Fibroblast of skin of left biceps (primary cell): ENCODE measurements at places on chromosomes 11 and 22.

- DNase-seq, result no peak
These were observed 62.9 kb downstream of the SMCO4 start for GRCh38 chr11:93480256-93480655.

DNA sequence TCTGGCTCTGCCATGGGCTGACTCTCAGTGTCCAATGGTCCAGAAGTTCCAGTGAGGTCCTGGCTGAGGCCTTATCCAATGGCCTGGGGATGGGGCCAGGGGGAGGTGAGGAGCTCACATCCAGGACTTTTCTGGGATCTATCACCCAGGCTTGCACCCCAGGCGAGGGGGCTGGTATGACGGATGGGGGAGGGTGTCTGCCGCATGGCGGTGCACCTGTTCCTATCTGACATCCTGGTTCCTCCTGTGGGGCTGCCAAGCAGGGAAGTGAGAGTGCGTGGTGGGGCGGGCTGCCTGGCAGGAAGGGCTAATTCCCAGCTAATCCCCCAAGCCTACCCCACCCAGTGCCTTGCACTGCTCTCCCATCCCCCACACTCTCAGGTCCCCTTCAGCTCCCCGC, 102.1 kb downstream of the NECTIN1 start:
- no peak for DNase-seq

- DNase-seq, result no peak
These were observed 57.3 kb downstream of the CD82 start for GRCh38 chr11:44622721-44623258.

GRCh38 chr11:102220728-102221467, 96.4 kb upstream of the BIRC3 start:
- DNase-seq, result no peak

DNA sequence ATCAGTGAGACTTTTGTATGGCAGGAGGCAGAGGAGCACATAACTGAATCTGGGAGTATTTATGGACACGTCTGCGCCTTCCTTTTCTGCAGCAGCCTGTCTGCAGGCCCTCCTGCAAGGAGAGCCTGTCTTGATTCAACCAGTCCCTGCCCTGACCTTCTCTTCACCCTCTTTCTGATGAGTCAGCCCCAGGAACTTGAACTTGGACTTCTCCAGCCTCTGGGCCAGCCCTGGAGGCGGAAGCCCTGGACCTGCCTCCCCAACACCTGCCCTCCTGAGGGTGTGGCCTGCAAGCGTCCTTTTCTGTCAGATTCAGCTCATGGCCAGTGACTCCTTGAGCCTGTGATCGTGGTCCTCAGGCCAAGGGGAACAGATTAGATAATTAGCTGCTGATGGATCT, 20.0 kb downstream of the DAGLA start:
- no peak for DNase-seq

DNA sequence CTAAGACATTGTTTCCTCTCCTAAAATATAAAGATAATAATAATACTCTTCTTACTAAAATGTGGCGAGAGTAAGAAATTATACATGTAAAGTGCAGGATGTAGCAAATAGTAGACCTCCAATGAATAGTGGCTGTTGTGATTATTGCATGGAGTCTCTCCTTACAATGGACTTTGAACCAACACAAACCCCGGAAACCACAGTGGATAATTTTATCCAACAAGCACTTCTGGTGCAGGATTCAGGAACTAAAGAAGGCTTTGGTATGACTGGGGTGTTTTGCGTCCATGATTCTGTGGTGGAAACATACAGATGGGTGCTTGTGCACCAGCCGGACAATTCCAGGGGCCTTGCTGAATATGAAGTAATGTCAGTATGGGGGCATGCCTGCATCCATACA, 146.4 kb upstream of the UBASH3B start:
- DNase-seq, result no peak

GRCh38 chr11:33976495-33977199, 74.9 kb upstream of the CAPRIN1 start:
- peak; percentile 43 for DNase-seq

- no peak for DNase-seq
These were observed 68.5 kb upstream of the MPEG1 start for GRCh38 chr11:59281177-59281576.

DNA sequence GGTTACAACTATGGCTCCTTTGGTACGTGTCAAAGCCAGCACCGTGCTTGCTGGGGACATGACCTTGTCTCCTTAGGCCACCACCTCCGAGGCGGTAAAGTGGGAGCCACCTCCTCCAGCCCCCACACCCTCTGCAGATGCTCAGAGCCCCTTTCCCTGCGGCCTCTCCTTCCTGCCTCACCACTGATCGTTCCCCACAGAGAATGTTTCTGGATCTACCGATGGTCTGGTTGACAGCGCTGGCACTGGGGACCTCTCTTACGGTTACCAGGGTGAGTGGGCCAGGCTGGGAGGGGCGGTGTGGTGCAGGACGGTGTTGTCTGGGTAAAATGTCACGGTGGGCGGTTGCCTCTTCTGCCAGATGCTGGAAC, 8.9 kb downstream of the SIDT2 start:
- DNase-seq, result no peak

GRCh38 chr11:129610125-129610524, 205.5 kb upstream of the TMEM45B start:
- DNase-seq, result no peak

DNA sequence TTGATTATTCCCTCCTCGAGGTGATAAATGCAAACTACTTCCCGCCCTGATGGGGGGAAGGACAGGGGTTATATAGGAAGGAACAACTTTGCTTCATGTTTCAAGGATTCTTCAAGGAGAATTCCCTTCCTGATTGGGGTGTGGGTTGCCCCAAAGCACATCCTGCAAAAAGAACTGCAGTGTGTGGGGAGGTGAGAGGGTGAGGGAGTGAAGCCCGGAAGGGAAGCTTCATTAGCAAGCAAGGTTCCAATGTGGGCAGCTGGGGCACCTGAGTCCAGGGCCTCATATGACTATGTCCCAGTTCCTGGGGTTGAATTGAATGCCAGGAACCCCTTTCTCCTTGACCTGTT, 326.0 kb downstream of the MN1 start:
- no peak for DNase-seq

- no peak for DNase-seq
These were observed 561 bp downstream of the TRMT112 start for GRCh38 chr11:64316672-64317324.

GRCh38 chr11:131378931-131379330, 8.5 kb downstream of the NTM start:
- DNase-seq, result no peak

DNA sequence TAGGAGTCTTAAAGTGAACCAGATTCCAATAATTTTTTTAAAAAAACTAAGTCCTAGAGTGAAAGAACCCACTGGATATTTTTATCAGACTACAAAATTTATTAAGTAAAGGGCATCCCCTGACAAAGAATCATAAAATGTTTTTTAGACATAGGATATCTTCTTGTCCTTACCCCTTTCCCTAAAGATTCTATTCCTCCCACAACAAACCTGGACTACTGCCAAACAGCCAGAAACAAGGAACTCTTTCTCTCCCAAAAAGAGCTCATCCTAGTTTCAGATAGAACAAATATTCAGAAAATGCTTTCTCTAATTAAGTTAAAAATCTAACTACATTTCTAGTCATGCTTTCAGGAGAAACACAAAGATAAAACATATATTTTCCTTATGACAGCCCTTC, 327.1 kb downstream of the FAM181B start:
- no peak for DNase-seq

DNA sequence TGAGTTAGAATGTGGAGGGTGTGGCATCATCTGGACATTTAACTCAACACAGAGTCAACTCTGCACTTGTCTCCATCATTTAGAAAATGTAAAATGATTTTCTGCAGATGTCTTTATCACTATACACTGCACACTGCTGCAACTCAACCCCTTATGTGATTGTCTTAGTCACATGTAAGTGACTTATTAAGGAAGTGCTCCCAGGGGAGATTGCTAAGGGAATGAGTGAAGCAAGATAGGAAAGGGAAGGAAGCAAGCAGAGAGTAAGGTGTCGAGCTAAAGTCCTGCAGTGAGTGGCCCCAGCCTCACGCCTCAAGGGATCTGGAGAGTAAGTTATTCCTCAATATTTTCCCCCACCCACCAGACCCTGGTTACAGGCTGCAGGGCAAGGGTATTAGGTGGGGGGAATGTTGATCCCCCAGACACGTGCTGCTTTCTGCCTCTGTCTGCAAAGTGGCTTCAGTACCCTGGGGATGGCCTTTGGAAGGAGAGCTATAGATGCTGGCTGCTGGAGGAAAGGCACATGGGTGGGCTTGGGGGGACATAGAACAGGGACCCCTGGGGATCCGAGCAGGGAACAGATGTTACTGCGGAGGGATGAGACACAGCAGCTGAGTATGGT, 7.2 kb upstream of the CBX6 start:
- no peak for DNase-seq

DNA sequence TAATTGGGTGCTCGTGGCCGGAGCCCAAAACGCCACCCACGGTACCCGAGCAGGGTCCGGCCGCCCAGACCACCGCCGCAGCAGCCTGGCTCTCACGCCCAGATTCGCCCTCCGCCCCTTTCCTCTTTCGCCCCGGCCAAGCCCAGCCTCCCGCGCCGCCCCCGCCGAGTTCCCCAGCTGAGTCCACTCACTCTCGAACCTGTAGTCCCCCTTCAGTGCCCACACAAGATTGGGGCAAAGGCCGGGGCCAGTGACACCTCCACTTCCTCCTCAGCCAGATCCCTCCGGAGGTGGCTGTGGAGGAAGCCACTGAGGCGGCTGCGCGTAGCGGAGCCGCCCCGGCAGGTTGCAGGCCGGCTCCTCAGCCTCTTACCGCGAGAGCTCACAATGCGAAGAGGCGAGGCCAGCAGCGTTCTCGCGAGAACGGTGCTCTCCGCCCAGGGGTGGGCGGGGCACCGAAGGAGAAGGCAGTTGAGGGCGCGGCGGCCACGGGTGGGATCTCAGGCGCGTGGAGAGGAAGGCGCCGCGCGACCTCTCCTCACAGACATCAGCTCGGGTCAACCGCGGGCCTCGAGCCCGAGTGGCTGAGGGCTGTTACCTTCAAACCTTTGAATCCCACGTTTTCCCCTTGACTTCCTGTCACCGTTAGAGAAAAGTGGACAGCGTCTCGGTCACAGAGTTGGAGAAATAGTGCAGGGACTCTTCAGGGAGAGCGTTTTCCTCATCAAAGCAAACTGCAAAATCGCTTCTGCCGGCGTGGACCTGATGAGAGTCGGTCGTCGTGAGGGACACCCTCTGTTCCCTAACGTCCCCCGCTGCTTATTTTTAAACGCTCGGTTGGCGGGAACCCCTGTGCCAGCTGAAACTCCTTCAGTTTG, at the start of gene BTBD10:
BTBD10 (minus strand) TSS at position 322 of the 878 bp plus-strand sequence. CDS start 18,098 bp downstream, outside the sequence.
- DNase-seq, result peak; percentile 82

DNA sequence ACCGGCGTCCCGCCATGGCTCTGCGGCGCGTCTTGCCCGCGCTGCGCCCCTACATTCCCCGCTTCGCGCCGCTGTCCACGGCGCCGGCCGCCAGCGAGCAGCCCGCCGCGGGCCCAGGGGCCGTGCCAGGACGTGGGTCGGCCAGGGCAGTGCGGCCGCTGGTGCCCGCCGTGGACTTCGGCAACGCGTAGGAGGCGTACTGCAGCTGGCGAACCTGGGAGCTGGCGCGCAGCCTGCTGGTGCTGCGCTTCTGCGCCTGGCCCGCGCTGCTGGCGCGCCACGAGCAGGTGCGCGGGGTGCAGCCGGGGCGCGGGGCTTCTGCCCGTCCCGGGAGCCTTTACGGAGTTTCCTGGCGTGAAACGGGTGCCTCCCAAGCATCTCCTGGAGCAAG, 20.1 kb downstream of the DGCR6L start:
- no peak for DNase-seq

DNA sequence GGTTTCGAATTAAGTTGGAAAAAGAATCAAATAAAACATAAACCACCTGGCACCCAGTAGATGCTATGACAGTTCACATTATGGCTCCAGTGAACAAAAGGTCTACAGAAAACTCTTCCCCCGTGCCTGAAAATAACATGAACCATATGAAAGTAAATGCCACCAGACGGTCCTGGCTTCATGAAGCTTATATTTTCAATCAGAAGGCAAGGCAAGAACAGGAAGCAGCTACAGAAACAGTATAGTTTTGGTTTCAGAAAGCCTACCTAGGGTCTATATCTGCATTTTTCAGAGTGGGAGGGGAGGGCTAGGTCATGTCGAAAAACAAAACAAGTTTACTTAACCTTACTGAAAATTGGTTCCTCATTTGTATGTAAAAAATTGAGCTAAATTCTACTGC, 9.8 kb downstream of the RAB30 start:
- DNase-seq, result no peak

DNA sequence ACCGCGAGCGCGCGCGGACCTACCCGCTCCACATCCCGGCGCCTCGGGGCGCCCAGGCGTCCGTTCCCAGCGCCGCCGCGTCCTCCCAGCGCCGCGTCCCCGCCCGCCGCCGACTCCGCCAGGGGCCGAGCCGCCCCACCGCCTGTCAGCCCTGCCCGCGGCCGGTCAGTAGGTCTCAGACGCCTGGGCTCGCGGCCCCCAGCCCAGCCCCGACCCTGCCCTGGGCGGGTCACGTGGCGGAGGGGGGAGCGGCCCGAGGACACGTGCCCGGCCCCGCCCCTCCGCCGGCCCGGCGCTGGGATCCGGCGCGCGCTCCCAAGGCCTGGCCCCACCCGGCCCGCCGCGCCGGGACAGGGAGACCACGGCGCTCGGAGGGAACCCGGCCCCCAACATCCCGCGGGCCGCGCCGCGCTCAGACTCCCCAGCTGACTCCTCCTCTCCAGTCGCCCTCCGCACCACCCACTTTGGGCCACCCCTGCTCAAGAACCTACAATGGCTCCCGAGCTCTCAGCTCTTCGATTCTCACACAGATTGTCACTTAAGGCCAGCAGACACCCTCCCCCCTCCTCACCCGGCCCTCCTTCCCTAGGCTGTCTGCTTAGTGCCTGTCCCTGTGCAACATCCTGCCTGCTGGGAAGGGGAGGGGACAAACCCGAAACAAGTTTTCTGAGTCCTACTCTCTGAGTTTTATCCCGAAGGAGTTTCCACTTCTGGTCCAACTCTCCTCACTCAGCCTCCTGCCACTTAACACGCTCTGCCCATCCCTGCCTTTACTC, at the start of gene RAB3IL1:
RAB3IL1 (minus strand) TSS at position 233 of the 776 bp plus-strand sequence; CDS start at position 34, 199 bp downstream.
- no peak for DNase-seq

DNA sequence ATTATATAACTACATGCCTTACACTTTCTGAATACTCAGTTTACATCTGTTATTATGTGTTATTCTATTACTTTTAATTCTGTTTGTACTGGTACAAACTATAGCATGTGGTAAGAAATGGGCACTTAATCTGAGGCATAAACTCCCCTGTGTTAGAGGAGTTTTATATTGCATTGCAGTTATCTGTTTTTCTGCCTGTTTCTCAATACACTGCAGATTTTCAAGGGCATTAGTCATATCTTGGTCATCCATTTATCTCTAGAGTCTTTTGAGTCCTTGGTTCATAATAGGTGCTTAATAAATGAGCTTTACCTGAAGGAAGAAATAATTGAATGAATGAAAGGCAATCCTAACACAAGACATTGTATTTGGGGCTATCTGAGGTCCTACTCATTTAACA, 182.9 kb upstream of the CTSC start:
- no peak for DNase-seq
